Activated T-cell treated with anti-CD3 and anti-CD28 coated beads, Interleukin-2, amount 50 U/mL, for 24 hours (primary cell): ENCODE measurements at places on chromosomes 16 and 17.

GRCh38 chr16:74982256-74982655 lies 2.7 kb downstream of the WDR59 start:
- no peak for DNase-seq

GRCh38 chr17:50699410-50699809 lies 8.3 kb downstream of the ANKRD40 start:
- DNase-seq: no peak

DNA sequence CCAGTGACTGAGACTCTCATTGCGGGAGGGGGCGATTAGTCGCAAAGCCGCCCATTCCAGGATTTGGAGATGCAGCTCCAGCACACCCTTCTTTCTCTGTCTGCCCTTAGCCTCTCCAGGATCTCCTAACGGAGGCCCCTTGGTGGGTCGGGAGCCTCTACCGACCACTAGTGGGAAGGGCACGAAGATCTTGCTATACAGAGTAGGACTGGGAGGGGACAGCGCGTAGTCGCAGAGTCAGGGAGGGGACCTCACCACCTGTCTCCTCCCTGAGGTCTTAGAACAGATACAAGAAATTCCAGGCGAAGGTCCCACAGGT lies 588 bp upstream of the SMTNL2 start:
- DNase-seq: peak; percentile 50

- no peak for DNase-seq
These were observed 131.5 kb upstream of the ANKFN1 start for GRCh38 chr17:56021681-56022190.
